Activated effector memory CD4-positive, alpha-beta T cell treated with Interleukin-2 at 50 U/mL for 16 hours (primary cell): ENCODE measurements at places on chromosomes 12 and 14.

DNA sequence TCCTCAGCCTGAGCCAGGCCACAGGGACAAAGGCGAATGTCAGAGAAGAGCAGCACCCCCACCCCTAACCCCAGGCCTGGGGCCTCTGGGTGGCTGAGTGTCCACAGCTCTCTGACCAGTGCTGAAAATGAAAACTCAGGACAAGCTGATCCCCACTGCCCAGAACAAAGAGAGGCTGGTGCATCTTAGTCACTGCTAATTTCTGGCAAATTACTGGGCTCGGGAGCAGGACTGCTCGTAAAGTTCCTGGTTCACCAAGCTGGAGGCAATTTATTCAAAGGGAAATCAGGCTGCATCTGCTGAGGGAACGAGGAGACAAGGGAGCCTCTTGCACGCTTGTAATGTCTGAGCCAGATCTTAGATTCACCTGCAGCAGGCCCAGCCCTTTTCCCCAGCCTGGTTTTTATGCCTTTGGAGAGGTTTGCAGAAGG, 43.2 kb downstream of the CALM1 start:
- no peak for DNase-seq

DNA sequence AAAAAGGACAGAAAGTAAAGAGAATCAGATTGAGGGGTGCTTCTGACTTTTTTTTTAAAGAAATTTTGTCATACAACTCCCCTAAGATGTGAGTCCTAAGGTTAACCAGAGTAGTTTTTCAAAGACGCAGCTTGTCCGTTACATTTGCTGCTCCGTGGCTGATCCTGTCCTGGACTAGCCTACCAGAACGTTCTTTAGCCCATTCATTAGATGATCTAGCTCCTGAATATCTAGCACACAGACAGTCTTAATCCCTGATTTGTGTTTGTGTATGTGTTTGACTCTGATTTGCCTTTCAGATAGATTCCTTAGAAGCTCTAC, 60.3 kb downstream of the SAMD4A start:
- no peak for DNase-seq

- DNase-seq = no peak
Measured at GRCh38 chr14:55438066-55438683, 2.2 kb downstream of the TBPL2 start.

GRCh38 chr14:22986508-22987054, 4.2 kb upstream of the AJUBA start:
- peak; percentile 76 for DNase-seq

GRCh38 chr14:100067971-100068959, 3.0 kb downstream of the EVL start:
- peak; percentile 86 for DNase-seq

DNA sequence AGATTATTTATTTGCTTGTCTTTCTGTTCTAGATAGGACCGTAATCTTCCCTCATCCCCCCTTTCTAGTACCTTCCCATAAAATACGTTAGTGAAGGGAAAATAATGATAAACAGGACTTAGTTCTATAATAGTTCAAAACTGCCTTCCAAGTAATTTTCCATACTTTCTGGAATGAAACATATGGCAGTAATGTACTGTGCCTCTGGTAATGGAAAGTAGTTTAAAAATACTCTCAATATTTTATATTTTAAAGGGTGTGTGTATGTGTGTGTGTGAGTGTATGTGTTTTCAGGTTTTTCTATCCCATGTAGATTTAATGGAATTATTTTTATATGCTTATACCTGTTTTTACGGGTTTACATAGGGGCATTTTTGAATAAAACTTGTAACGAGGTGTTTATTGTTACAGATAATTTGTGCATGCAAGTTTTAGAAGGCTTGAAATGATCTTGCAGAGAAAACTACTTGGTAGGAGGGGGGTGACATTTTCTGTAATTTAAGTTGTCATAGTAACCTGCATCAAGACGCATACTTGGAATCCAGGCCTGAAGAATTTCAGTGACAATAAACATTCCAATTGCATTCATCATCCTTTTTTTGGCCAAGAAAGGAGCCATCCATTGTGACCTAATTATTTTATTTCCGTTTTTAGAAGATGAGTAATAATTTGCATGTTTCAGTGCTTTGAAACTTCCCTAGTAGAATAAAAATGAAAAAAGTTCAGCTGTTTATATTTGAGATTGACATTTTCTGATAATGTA, 38.9 kb downstream of the RASSF8 start:
- DNase-seq = no peak
